ENCODE measurements at places on chromosomes 13 and 19. TPM values are rescaled to one million over a fixed set of nuclear protein-coding genes. Genes with fewer than 3 reads are reported as not detected.

DNA sequence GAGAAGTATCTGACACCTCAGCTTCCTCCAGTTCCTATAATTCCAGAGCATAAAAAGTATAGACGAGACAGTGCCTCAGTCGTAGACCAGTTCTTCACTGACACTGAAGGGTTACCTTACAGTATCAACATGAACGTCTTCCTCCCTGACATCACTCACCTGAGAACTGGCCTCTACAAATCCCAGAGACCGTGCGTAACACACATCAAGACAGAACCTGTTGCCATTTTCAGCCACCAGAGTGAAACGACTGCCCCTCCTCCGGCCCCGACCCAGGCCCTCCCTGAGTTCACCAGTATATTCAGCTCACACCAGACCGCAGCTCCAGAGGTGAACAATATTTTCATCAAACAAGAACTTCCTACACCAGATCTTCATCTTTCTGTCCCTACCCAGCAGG lies 3.1 kb downstream of the KLF5 start:
- no peaks in the 10 kb centered on the region for H3K36me3 ChIP-seq
- no peak for DNase-seq
- peaks cover 47% of the 10 kb centered on the region for H3K27me3 ChIP-seq
- no peak overlapping the region for H3K27ac ChIP-seq
- H3K4me3 ChIP-seq = no peak overlapping the region
- H3K4me1 ChIP-seq = no peaks in the 10 kb centered on the region

- DNase-seq = no peak
- H3K27me3 ChIP-seq = no peaks in the 10 kb centered on the region
- peaks cover 14% of the 10 kb centered on the region for H3K4me1 ChIP-seq
- no peaks in the 10 kb centered on the region for H3K36me3 ChIP-seq
- H3K27ac ChIP-seq = no peak overlapping the region
These were observed 10.2 kb downstream of the PPP1R37 start for GRCh38 chr19:45103156-45103507.

DNA sequence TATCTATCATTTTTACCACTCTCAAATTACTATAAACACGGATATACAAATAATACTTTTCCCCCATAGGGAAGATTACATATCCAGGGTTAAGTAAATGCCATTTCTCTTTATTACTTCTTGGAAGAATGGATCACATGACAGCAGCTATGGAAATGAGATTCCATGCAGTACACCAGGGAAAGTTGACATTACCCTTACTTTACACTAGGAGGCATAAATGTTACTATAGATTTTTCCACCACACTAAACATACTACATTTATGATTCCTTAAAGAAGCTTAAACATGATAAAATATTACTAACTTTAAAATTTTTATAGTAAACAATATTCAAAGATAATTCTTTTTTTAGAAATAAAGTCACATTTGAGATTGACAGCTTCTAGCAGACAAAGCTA lies 611.4 kb downstream of the PCDH9 start:
- H3K4me1 ChIP-seq = no peaks in the 10 kb centered on the region
- H3K4me3 ChIP-seq = no peak overlapping the region
- H3K27ac ChIP-seq = no peak overlapping the region
- DNase-seq = peak; percentile 10
- no peaks in the 10 kb centered on the region for H3K36me3 ChIP-seq

GRCh38 chr19:3100747-3101730 lies 6.9 kb downstream of the GNA11 start:
- H3K27me3 ChIP-seq = no peaks in the 10 kb centered on the region
- no peaks in the 10 kb centered on the region for H3K36me3 ChIP-seq
- H3K27ac ChIP-seq = peak overlapping the region; percentile 23
- no peak overlapping the region for H3K4me3 ChIP-seq
- DNase-seq = no peak

- peaks cover 11% of the 10 kb centered on the region for H3K4me1 ChIP-seq
- H3K27me3 ChIP-seq = no peaks in the 10 kb centered on the region
- peak; percentile 91 for DNase-seq
- H3K36me3 ChIP-seq = no peaks in the 10 kb centered on the region
- H3K27ac ChIP-seq = peak within 1 kb of the TSS; percentile 92
These were observed at the start of gene CNN1 for GRCh38 chr19:11538232-11539036. Gene CNN1, plus strand, starts transcription at chr19:11538851. Its CDS starts 77 bp downstream, at chr19:11538928.

GRCh38 chr13:40109351-40109844 lies 453.9 kb downstream of the COG6 start:
- DNase-seq = peak; percentile 95
- H3K27ac ChIP-seq = no peak overlapping the region
- H3K4me3 ChIP-seq = no peak overlapping the region
- H3K27me3 ChIP-seq = no peaks in the 10 kb centered on the region

GRCh38 chr19:34480491-34480890 lies 1.1 kb upstream of the WTIP start:
- no peak for DNase-seq
- no peaks in the 10 kb centered on the region for H3K4me1 ChIP-seq
- peak overlapping the region; percentile 40 for H3K4me3 ChIP-seq
- no peaks in the 10 kb centered on the region for H3K27me3 ChIP-seq
- H3K27ac ChIP-seq = peak overlapping the region; percentile 95

GRCh38 chr19:8468761-8469373 lies 24.1 kb downstream of the HNRNPM start:
- peaks cover 76% of the 10 kb centered on the region for H3K36me3 ChIP-seq
- no peaks in the 10 kb centered on the region for H3K27me3 ChIP-seq
- H3K4me3 ChIP-seq = no peak overlapping the region
- no peak overlapping the region for H3K27ac ChIP-seq
- peak; percentile 38 for DNase-seq
- H3K4me1 ChIP-seq = no peaks in the 10 kb centered on the region

DNA sequence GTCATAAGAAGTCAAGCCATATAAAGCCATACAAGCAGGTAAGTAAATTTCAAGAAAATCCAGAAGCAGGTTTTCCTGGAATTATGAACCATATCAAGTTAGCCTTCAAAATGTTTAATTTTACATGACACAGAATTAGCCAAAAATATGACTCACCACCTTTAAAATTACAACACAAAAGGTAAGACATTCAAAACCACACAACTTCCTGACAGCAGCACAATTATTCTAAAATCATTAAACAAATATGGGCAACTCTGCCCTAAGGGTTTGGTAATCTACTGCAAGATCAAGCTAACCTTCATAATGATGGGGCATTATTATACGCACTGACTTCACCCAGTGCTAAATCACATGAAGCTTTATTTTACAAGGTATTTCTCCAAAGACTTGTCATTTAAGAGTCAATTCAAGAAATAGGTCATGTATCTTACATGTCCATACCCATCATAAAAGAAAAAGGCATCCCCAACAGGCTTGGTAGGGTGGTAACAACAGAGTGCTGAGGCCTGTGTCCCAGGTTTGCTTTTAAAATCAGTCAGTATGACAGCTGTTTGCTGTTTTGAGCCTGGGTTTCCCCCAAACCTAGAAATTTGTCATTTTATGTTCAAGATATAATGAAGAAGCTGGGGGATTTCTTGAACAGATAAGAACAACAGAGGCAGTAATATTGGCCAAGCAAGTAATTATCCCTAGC lies 15.2 kb downstream of the RCBTB1 start:
- H3K36me3 ChIP-seq = peaks cover 5% of the 10 kb centered on the region
- H3K27ac ChIP-seq = no peak overlapping the region
- DNase-seq = no peak
- no peaks in the 10 kb centered on the region for H3K27me3 ChIP-seq

The ZNF667 gene
- total RNA-seq = 3.5 TPM

The WDR83 gene
- total RNA-seq = 39.0 TPM

The CYP2F1 gene
- not detected for total RNA-seq

The LGALS14 gene
- not detected for total RNA-seq

The CYP2S1 gene
- total RNA-seq = 1.8 TPM

The PRR36 gene
- total RNA-seq = 6.1 TPM

The CDX2 gene
- not detected for total RNA-seq

The N4BP2L1 gene
- 8.9 TPM for total RNA-seq

The KLHL1 gene
- total RNA-seq = not detected

The NLRP7 gene
- total RNA-seq = 1.8 TPM
